Activated CD4-positive, alpha-beta memory T cell treated with anti-CD3 and anti-CD28 coated beads, Interleukin-2, amount 10 ng/mL, durations not matched to agents 7 days and 5 days (primary cell): ENCODE measurements at places on chromosomes 11 and 22. TPM values are rescaled to one million over a fixed set of nuclear protein-coding genes. Genes with fewer than 3 reads are reported as not detected.

DNA sequence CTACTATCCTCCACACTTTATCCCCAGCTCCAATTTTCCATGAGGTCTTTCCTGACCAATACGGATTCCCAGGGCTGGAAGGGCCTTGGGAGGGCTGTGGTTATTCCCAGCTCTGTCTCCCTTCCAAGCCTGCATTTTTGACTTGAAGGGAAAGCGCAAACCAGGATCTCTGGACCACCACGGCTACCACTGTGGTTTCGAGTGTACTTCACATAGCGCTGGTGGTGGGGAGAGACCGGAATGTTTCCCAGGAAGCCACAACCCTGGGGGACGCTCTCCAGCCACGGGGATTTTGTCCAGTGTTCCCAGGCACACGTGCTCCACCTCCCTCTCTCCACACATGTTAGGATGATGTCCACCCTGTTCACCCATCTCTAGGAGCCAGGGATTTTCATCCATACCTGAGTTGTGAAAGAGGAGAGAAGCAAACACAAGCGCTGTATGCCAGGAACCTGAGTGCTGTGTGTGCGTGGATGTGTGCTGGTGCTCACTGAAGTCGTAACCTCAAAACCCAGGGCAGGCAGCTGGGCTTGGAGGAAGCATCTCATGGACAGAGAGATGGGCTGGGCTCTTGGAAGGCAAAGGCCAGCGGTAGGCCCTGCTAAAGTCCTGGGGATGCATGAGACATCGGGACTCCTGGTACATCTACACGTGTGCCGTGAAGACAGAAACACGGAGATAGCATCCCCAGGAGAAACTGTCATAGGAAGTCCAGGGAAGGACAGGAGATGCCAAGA lies 1.3 kb upstream of the NPTXR start:
- DNase-seq, result no peak

GRCh38 chr22:27534720-27535125 lies 266.8 kb downstream of the MN1 start:
- no peak for DNase-seq

DNA sequence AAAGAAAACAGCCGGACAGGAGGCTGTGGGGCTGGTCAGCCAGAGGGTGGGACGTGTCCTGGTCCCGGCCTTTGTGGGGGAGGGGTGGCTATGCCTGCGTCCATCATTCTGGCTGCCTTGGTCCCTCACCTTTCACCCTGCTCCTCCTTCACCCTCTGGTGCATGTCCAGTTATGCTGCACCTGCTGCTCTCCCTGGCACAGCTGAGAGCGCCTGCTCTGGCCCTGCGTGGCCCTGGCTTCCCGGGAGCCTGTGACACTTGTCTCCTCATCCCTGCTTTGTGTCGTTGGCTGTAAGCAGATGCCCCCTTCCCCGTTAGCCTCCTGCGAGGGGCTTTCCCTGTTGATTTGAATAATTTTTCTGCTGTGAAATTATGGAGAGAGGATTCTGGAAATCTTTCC lies 16.6 kb downstream of the PHRF1 start:
- no peak for DNase-seq

EI24 gene
- 31.5 TPM for total RNA-seq
